ENCODE measurements at places on chromosomes 3 and 15.
A peak's percentile ranks its signal among the peaks of the same experiment; 100 is the strongest.

DNA sequence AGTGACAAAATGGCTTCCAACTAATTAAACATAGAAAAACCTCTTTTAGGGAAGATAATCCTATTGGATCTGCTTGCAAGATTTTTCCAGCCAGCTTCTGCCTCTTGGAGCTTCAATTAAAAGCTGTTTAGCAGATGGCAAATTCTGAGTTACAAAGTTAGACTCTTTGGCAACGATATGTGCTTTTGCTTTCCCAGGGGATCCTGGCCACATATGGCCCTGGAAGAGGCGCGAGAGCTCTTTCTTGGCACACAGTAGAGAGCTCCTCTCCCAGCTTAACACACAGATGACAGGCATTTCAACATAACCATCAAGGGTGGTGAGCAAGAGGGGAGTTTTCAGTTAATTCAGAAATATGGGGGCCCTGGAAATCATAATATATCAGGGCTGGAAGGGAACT is 41.6 kb upstream of the GALNT15 start:
- no peak for DNase-seq

DNA sequence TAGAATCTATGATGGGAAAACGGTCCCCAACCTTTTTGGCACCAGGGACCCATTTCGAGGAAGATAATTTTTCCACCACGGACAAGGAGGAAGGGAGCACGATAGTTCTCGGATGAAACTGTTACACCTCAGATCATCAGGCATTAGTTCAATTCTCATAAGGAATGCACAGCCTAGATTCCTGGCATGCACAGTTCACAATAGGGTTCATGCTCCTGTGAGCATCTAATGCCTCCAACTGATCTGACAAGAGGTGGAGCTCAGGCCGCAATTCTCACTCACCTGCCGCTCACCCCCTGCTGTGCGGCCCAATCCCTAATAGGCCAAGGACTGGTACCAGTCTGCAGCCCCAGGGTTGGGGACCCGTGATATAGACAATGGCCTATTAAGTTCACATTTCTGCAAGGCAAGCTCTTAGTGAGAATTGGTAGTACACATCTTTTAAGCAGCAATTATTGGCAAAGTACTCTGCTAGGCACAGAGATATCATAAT is 26.5 kb downstream of the CD200R1 start:
- DNase-seq: no peak

DNA sequence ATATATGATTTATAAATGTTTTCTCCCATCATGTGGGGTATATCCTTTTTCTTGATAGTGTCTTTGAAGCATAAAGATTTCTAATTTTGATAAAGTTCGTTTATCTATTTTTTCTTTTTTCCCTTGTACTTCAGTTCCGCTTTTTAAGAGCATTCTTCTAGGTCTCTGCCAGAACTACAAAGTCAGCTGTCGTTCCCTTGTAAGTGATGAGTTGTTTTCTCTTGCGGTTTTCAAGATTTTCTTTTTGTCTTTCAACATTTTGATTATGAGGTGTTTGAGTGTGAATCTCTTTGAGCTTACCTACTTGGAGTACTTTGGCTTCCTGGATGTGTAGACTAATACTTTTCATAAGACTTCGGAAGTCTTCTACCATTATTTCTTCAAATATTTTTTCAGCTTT is 9.3 kb upstream of the PRICKLE2 start:
- DNase-seq: no peak

DNA sequence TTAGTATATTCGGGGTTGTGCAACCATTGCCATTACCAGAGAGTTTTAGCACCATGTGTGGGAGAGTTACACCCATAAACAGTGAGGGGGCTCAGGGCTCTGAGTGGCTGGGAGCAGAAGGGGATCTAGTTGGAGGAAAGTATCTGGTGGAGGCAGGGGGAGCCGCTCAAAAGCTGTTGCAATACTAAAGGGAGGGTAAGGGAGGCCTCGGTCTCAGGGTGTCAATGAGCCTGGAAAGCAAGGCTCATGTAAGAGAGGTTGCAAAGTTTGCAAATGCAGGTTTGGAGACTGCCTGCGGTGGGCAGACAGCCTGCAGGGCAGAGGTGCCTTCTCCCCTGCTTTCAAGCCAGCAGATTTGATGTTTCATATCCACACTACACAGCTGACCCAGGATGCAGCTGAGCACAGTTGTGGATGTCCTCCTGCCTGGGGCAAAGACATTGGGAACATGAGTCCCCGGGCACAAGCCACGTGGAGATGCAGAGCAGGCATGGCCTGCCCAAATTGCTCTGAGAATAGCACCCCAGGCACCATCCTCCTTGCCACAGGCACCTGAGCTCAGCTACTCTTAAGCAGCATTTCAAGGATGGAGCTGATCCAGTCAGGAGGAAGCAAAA is 181.4 kb downstream of the TLE3 start:
- DNase-seq: no peak

- DNase-seq: no peak
Measured at GRCh38 chr15:86001200-86001599, 78.5 kb upstream of the AGBL1 start.

DNA sequence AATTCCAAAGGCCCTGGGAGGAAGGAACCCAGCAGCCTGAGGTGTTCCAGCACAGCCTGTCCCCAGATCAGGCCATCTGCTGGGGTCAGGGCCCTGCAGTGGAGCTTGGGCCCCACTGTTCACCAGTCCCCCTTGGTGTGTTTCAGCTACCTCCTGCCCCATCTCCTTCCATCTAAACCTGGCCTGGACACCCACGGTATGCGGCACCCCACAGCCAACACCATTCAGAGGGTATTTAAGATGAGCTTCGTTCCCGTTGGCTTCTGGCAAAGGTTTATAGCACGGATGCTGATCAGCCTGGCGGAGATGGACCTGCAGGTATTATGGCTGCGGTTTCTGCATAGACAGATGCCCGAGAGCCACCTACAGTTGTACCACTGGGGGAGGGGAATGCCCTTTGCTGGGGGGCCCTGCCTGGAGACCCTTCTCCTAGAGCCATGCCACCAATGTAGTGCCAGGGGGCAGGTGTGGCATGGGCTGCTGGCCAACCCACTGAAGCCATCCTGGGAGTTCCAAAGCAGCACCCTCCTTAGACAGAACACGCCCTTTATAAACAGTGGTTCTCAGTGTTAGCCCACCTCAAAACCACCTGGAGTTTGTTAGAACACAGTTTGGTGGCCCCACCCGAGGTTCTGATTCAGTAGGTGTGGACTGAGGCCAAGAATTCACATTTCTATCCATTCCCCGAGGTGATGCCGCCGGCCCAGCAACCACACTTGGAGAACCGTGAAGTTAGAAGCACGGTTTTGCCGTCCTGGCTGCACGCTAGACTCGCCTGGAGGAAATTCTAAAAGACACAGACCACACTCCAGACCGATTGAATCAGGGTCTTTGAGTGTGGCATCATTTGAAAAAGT is 126.9 kb downstream of the LRRK1 start:
- no peak for DNase-seq

DNA sequence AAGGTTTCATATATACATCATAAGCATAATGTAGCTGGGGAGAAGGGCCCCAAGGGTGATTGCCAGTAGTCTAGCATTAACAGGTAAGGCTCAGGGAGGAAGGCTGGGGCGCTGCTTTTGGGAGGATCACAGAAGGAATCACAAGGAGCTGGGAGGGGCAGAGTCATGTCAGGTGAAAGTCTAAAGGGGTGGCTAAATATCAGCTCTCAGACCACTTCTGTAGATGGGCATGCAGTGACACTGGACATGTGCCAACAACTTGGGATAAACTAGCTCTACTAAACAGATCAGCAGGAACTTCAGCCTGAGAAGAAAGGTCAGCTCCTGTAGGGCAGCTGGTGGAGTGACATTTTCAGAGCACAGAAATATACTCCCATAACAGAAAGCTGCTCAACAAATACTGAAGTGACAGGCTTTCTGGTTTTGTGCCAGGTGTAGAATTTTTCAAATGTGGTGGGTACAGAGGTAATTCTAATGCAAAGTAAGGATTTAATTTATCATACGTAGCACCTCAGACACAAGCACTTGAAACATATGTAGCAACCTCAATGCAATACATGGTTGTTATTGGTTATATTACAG is 79.4 kb downstream of the PEX5L start:
- DNase-seq: no peak

DNA sequence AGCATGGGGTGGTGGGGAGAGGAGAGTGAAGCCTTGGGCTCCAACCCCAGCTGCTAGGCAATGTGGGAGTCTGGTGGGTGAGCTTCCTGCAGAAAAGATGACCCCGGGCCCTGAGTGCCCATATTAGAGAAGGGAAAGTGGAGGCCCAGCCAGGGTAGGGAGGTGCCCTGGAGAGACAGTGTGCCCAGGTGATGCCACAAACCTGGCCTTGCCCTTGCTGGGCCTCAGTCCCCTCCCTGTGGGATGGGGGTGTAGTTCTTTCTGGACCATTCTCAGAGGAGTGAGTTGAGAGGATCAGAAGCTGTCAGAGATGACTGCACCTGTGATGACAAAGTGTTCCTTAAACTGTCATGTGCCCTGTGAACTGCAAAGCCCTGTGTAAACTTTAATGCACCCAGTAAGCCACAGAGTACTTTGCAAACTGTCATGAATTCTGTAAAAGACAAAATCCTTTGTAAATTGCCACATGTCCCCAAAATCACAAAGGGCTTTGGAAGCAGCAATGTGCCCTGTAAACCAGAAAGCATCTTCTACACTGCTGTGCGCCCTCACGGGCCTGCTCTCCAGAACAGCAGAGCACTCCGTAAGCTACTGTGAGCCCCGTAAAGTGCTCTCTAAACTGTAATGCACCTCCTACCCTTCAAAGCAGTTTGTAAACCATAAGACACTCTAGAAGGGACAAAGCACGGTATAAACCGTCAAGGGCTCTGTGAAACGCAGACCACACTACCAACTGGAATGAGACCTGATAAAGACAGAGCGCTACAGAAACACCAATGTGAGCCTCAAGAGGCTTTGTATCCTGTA is 51.3 kb upstream of the FGD5 start:
- no peak for DNase-seq

- no peak for DNase-seq
Measured at GRCh38 chr3:86547692-86548091, 443.3 kb downstream of the VGLL3 start.

GRCh38 chr15:90159213-90159612 is 41.9 kb upstream of the SEMA4B start:
- DNase-seq: no peak

GRCh38 chr3:108897883-108898282 is 55.8 kb downstream of the GUCA1C start:
- no peak for DNase-seq

DNA sequence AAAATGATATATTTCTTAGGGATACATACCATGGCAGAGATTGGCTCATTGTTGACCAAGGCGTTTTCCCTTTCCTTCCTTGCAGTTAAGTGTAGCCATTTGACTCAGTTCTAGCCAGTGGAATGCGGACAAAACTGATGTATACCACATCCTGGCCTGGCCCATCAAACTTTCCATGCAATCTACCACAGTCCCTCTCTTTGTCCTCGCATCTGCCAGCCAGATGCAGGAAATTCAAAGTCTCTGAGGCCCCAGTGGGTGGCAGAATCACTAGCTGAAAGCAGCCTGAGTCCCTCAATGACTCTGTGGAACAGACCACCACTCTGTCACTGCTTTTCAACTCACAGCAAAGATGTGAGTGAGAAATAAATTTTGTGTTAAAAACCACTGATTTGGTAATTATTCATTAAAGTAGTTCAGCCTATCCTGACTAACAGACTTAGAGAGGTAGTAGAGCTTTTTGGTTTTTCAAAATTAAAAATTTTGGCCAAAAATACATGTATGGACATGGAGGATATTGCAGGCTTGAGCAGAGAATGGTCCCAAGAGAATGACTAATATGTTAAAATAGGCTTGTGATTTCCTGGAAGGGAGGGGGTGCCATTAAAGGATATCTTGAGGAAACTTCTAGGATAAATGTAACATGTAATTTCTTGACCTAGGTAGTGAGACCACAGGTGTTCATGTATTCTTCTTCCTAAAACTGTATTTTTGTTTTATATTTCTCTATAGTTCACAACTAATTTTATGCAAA is 10.9 kb downstream of the LRRFIP2 start:
- DNase-seq: peak; percentile 19

GRCh38 chr15:39125226-39125625 is 455.7 kb upstream of the THBS1 start:
- DNase-seq: no peak

GRCh38 chr15:34046471-34047145 is 7.6 kb upstream of the AVEN start:
- no peak for DNase-seq

DNA sequence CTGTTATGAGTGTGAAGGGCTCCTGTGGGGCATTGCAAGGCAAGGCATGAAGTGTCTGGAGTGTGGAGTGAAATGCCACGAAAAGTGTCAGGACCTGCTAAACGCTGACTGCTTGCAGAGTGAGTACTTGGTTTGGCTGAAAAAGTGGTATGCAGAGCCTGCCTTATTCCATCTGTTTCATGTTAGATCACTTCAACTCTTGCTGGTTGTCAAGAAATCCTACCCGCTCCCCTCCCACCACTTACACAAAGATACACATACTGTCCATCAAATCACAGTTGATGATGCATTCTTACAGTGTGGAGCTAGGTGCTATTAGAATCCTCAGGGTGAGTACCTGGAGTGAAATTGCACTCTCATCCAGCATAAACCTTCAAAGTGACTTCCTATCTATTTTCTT is 272.1 kb downstream of the UNC13C start:
- DNase-seq: no peak

DNA sequence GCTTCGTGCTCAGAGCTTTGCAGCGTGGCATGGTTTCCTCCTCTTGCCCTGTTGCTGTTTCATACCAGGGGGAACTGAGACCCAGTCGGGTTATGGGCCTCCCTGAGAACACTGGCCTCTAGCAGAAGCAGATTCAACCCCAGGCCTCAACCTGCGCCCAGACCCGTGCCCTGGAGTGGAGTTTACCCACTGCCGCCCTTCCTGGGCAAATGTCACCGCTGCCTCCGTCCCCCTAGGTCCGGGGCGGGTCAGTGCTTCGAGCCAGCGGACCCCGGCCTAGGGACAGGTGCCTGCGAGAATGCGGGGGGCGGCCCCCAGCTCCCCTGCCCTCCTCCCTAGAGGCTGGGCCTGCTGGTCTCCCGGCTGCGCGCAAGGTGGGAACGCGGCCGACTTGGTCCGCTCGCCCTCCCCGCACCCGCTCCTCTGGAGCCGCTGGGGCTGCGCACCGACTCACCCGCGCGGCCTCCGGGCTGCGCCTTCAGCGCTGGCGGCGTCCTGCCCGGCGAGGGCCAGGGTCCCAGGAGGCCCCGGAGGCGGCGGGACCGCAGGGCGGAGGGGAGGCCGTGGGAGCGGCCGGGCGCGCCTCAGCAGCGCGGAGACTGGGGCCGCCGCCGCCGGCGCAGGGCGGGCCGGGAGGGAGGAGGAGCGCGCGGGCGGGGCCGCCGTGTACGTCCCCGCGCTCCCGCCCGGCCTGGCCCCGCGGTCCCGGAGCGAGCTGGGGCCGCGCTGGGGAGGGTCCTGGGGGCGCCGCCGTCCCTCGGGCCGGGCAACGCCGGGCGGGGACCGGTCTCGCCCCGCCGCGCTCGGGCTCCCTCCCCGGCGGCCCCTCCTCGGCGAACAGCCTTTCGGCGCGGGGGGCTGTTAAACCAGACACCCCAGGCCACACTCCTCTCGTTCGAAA is at the start of gene PIGZ:
Gene PIGZ, minus strand, starts transcription at position 601 of the 901 bp plus-strand sequence. CDS start 16,802 bp downstream, outside the sequence.
- peak; percentile 32 for DNase-seq
